Activated CD4-positive, alpha-beta T cell treated with anti-CD3 and anti-CD28 coated beads, Interleukin-2, amount 50 U/mL, for 24 hours (primary cell): ENCODE measurements at places on chromosomes 13 and 19.

DNA sequence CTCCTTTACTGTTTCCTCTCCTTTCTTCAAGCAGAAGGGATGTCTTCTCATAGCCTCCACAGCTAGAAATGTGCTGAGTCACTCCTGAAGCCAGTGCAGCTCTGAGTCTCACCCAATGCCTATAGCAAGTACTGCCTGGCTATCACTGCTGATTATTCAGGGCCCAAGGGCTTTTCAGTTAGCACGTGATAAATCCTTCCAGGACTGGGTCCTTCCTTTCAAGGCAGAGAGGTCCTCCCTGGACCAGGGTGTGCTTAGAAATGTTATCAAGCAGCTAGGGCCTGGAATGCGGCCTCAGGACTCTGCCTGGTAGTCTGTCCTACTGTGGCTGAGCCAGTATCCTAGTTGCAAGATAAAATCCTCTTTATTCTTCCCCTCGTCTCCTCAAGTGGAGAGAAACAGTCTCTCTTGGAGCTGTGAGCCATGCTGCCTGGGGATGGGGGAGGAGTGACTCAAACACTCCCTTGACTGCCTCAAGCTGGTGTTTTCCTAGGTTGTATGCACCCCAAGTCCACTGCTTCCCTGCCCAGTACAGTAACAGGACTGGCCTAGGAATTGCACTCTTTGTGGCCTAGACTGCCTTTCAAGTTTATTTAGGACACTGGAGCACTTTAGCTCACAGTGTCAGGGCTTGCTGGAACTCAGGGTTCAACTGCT lies 198.7 kb upstream of the SERP2 start:
- DNase-seq, result no peak

- DNase-seq, result no peak
Observed at GRCh38 chr19:48962029-48962848, 2.9 kb upstream of the FTL start.

DNA sequence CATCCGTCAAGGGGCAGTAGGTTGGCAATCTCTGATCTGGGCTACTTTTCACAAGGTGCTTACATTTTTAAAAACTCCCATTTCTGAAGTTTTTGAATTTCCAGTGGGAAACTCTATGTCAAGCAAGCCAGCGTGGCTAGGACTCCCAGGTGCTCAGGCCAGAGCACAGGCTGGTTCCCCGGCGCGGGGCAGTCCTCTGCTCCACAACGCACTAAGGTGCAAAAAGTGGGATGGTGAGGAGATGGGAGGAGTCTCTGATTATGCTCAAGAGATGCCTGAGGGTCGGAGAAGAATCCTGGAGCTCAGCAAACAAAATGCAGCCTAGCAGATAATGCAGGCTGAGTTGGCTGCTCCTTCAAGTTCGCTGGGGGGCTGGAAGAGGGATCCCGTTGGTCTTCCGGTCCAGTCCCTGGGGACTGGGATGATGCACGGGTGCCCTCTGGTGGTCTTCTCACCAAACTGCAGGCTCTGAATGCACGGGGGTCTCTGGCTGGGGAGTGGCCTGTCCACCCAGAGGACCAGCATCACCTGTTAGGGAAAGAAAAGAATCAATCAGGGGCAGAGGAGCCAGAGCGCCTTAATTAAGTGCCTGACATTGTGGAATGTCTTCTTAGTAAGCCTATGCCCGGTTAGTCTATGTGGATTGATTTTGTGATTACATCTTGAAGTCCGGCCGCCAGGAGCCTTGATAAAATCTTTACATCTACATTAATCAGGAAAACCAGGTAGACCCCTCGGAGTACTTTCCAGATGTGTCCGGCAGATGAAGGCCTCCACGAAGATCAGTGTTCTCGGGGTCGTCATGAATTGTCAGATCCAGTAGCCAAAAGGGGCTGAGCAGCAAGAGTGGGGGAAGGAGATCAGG lies 244.4 kb upstream of the MAB21L1 start:
- no peak for DNase-seq

- DNase-seq, result no peak
Observed at GRCh38 chr13:32473650-32474049, 45.7 kb upstream of the N4BP2L1 start.

DNA sequence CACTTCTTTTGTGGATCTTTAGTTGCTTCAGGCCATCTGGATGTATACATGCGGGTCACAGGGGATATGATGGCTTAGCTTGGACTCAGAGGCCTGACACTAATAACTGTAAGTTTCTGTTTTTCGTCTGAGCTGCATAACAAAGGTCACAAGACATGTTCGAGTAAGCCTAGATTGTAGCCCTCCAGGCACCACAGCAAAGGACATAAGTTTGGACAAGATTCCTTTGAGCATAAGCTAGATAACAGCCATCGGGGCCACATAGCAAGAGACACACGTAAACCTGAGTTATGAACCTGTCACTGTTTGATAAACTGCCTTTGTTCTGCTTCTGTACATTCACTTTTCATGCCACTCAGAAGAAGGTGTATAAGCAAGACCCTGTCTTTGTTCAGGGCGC lies 14.6 kb downstream of the IGFL3 start:
- no peak for DNase-seq

GRCh38 chr13:48602296-48603016 lies 51.3 kb upstream of the CYSLTR2 start:
- no peak for DNase-seq

DNA sequence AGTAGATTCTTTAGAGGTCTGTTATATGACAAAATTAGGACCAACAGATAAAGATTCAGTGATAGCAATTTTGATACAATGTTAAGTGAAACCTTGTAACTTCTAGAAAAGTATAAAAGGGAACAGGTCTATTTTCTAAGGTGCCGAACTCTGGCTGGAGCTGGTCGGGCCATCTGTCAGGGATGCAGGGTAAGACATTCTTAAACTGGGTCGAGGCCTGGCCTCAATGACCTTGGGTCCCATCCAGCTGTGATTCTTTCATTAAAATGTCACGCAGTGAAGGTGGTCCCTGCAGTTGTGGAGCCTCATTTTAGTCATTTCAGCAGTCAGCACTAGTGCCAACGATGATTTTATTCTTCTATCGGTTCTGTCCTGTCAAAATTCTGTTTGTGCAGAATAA lies 271.9 kb upstream of the SPRY2 start:
- DNase-seq, result no peak

DNA sequence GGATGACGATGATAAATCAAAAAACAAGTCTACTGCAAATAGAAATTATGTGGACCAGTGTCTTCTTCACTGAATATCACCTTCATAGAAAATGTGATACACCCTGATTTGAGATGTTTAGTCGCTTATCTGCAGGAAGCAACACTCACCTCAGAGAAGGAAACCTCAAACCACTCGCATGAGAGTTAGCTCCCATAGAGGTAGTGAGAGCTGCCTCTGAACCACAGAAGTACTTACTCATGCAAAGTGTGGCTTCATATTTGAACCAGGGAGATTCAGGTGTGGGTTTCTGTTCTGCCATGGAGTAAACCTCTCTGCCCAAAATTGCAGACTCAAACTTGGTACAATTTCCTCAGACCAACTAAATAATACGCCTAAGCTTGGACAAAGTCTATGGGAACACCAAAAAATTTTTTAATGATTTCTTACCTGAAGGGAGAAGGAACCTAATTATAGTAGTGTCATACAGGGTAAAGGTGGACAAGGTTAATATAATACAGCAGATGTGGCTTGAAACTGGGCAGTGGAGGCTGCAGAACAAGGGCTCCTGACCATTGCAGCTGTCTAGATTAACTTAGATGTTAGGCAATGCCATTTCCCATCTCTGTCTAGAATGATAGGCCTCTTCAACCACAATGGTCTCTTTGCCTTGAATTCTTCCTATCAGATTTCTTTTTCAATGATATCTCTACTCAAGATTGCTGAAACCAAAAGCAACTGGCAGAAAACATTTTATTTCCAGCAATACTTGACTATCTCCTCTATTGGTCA lies 29.6 kb upstream of the RCBTB2 start:
- peak; percentile 77 for DNase-seq

DNA sequence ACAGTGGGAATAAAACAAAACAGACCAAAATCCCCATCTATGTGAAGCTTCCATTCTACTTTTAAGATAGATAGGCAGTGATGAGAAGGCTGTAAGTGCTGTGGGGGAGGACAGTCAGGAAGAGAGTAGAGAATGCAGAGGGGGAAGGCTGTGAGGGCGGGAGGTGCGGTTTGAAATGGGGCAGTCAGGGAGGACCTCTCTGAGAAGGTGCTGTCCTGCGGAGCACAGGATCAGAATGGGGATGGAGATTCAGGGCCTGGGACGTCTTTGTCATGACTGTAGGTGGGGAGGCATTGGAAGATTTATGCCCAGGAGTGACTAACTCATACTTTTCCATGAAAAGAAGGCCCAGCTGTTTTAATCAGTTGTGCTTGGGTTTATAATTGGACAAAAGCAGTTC lies 3.9 kb upstream of the GPR183 start:
- no peak for DNase-seq

GRCh38 chr19:17762505-17763229 lies 11.4 kb downstream of the FCHO1 start:
- no peak for DNase-seq

GRCh38 chr19:28899703-28900102 lies 313.2 kb downstream of the UQCRFS1 start:
- DNase-seq, result no peak
